ENCODE measurements at places on chromosomes 11 and 22. TPM values are rescaled to one million over a fixed set of nuclear protein-coding genes. Genes with fewer than 3 reads are reported as not detected.

Gene PLEKHB1
- total RNA-seq, result 0.26 TPM

Gene PDGFD
- 77.1 TPM for total RNA-seq

Gene SREBF2
- total RNA-seq, result 41.0 TPM

Gene NRGN
- 0.25 TPM for total RNA-seq

Gene NUP160
- 19.9 TPM for total RNA-seq

Gene SLC22A12
- not detected for total RNA-seq

Gene KRTAP5-9
- total RNA-seq, result not detected

Gene SAA1
- total RNA-seq, result not detected

Gene OR8D4
- total RNA-seq, result not detected

Gene MICAL2
- 79.6 TPM for total RNA-seq

Gene LGALS12
- not detected for total RNA-seq

Gene IFTAP
- total RNA-seq, result 16.8 TPM

Gene BEST1
- 0.13 TPM for total RNA-seq

Gene RASD2
- not detected for total RNA-seq

Gene TBX10
- not detected for total RNA-seq

Gene CD6
- not detected for total RNA-seq

Gene MGAT3
- not detected for total RNA-seq

Gene SLC22A6
- total RNA-seq, result not detected

Gene XKR3
- not detected for total RNA-seq

Gene MN1
- total RNA-seq, result 0.25 TPM

Gene OVOL1
- not detected for total RNA-seq

Gene AMPD3
- 1.3 TPM for total RNA-seq

Gene MTFP1
- 31.0 TPM for total RNA-seq

Gene ARHGAP20
- 0.13 TPM for total RNA-seq

Gene PPME1
- 22.3 TPM for total RNA-seq

Gene TEX54
- total RNA-seq, result not detected

Gene OR10G4
- total RNA-seq, result not detected

Gene PVALB
- not detected for total RNA-seq

Gene MEI1
- total RNA-seq, result 3.7 TPM

Gene APOL5
- not detected for total RNA-seq

Gene KRTAP5-10
- total RNA-seq, result not detected

Gene NAALADL1
- 16.6 TPM for total RNA-seq

Gene CREB3L1
- under 0.01 TPM for total RNA-seq

Gene PRODH
- total RNA-seq, result not detected

Gene PLA2G3
- under 0.01 TPM for total RNA-seq

Gene CCDC15
- total RNA-seq, result 2.6 TPM

Gene C11orf16
- total RNA-seq, result not detected

Gene ABCG4
- total RNA-seq, result under 0.01 TPM

Data from dermis microvascular lymphatic vessel endothelial cell (primary cell).